ENCODE measurements at places on chromosomes 6 and 20. TPM values are rescaled to one million over a fixed set of nuclear protein-coding genes. Genes with fewer than 3 reads are reported as not detected.

Gene HRH3
- total RNA-seq, result not detected

Gene SLC22A1
- total RNA-seq, result not detected

Gene GHRH
- total RNA-seq, result not detected

Gene SLC12A5
- 0.81 TPM for total RNA-seq

Gene LY6G5C
- total RNA-seq, result 1.8 TPM

Gene IL22RA2
- total RNA-seq, result not detected

Gene HLA-DOA
- not detected for total RNA-seq

Gene HIVEP2
- 14.6 TPM for total RNA-seq

Gene ARHGAP40
- total RNA-seq, result not detected

Gene PRRT1
- total RNA-seq, result not detected

Gene PRDM13
- not detected for total RNA-seq

Gene RGS17
- 0.65 TPM for total RNA-seq

Gene SLC35F1
- total RNA-seq, result not detected

Gene SLC22A2
- not detected for total RNA-seq

Gene ESR1
- not detected for total RNA-seq

Gene NFS1
- 13.9 TPM for total RNA-seq

Gene KCNS1
- total RNA-seq, result 0.16 TPM

Gene FERMT1
- total RNA-seq, result 0.38 TPM

Gene OR2B6
- not detected for total RNA-seq

Gene HUS1B
- 0.65 TPM for total RNA-seq

Gene BEND6
- 0.19 TPM for total RNA-seq

Gene BPIFB2
- not detected for total RNA-seq

Gene SPATS1
- not detected for total RNA-seq

Gene LRRC73
- 0.06 TPM for total RNA-seq

Gene NFYA
- 29.5 TPM for total RNA-seq

Gene MEI4
- total RNA-seq, result under 0.01 TPM

Gene TREM2
- total RNA-seq, result not detected

Gene CALHM6
- total RNA-seq, result 1.3 TPM

Gene OR2J3
- total RNA-seq, result not detected

Gene ISM1
- 0.06 TPM for total RNA-seq
